ENCODE measurements at places on chromosomes 13 and 19.

- DNase-seq: peak; percentile 52
Observed at GRCh38 chr19:53977991-53978731, 13.3 kb upstream of the CACNG6 start.

- peak; percentile 68 for DNase-seq
Observed at GRCh38 chr13:108609353-108609752, 20.1 kb upstream of the MYO16 start.

DNA sequence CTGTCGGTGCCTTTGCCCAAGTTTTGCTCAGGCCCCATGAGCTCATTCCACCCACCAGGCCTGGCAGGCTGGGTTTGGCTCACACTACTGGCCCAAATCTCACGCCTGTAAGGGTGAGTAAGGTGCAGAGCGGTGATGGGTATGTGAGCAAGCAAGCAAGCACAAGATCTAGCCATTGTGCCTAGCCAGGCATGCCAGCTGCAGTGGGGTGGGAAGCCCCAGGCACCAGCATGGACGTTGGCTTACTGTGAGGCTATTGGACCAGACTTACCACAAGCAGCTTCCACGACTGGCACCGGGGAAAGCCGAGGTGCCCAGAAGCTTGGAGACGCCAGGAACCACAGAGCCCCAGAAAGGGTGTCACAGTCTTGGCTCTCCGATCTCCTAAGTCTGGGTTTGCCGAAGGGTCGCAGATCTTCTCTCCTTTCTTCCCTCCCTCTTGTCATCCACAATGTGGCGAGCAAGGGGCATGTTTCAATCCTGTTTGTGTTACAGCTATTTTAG is 2659.4 kb upstream of the PCDH20 start:
- DNase-seq: no peak

- DNase-seq: no peak
Observed at GRCh38 chr19:31278555-31279435, 70.4 kb downstream of the TSHZ3 start.

GRCh38 chr13:43077461-43077860 is 54.1 kb downstream of the DNAJC15 start:
- no peak for DNase-seq
